ENCODE measurements at places on chromosomes 11 and 22.

DNA sequence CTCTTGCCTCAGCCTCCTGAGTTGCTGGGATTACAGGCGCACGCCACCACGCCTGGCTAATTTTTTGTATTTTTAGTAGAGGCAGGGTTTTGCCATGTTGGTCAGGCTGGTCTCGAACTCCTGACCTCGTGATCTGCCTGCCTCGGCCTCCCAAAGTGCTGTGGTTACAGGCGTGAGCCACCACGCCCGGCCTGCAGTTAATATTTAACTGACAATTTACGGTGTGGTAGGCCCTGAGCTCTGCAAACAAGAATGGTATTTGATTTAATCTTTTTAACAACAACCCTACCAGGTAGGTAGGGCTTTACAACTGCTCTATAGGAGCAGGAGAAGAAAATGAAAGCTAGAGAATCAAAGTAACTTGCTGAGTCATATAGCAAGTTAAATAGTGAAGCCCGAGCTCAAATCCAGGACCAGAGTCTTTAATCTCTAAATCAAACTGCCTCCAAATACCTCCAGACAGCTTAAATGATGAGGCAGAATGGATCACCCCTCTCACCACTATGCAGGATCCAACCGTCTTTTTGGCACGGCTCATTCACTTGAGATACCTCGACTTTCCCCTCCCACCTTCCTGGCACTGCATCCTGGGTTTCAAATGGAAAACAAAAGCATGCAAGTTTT is 9.4 kb downstream of the UEVLD start:
- no peak for DNase-seq

DNA sequence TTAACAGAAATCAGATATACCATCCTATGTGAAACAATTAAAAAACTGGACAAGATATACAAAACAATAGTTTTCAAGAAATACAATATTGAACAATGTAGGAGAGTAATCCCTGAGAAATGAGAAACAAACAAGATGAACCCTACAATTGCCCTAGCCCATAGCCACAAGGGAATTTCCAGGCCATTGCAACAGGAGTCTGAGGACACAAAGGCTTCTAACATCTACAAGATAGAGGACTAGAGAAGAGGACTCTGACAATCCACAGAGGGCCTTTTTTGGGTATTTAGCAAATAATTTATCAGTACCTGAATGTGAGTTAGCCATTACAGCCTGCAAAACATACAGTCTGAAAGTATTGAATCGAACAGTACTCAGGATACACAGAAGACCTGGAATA is 251.7 kb downstream of the GRM5 start:
- DNase-seq: no peak

- DNase-seq: peak; percentile 84
These were observed 72.7 kb upstream of the AKIP1 start for GRCh38 chr11:8838248-8838647.

- no peak for DNase-seq
These were observed 13.4 kb downstream of the ZP1 start for GRCh38 chr11:60880643-60881282.
